ENCODE measurements at places on chromosomes 7 and 10.

- no peak for DNase-seq
Measured at GRCh38 chr10:133060466-133060865, 27.3 kb upstream of the ADGRA1 start.

- no peak for DNase-seq
Measured at GRCh38 chr7:41005374-41005901, 697.5 kb downstream of the INHBA start.

DNA sequence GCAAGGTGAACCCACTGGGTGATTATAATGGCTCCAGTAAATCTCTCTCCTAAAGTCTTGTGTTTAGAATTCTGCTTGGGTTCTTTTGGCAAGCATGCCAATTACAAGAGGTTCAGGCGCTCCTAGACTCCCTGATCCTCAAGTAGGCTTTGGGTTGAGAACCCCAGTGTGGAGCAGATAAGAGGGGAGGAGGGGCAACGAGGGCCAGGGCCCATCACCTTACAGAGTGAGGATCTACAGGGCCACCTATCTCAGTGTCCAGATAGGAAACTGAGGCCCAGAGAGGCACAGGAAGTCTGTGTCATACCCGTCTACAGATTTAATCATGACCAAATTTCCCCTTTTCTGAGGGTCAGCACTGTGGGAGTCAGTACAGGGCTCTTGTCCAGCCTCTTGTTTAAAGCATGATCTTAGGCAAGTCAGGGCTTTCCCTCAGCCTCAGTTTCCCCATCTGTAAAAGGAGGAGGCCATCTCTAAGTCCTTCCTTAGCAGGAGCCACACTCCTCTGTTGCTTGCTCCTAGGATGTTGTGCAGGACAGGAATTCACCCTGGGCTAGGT is 4.4 kb downstream of the TACR2 start:
- DNase-seq = no peak

GRCh38 chr7:70217571-70217970 is 619.3 kb downstream of the AUTS2 start:
- DNase-seq = no peak

DNA sequence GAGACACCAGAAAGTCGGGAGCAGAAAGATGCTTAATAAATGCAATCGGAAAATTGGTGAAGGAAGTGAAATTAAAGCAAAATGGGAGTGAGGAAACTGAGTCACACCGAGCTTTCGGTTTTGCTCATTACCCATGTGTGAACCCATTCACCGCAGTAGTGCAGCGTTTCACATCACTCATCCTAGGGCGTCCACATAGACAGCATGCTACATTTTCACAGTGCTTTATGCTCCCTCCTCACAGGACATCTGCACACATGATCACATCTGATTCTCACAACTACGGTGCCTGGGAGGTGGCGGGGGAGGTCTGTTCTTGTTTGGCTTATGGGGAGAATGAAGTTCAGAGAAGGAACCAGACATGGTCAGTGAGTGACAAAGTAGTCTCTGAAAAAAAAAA is 36.6 kb upstream of the ATP6V0A4 start:
- DNase-seq = no peak

GRCh38 chr10:74187237-74187636 is 36.2 kb downstream of the ADK start:
- DNase-seq = no peak

DNA sequence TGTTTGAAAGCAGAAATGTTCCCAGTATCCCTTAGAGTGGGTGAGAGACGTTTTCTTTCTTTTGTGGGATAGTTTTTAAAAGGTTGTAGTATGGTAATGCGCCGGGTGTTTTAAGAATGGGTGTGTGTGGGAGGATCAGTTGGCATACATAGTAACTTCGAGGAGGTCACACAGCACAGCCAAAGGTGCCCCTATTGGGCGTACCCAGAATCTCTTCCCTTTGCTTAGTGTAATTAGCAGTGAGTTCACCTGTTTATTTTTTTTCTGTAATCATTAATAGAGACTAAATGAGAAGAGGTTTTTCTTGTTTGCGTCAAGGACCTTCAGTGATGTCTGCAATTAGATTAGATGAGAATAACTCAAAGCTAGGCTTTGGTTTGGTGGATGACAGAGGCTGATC is 1.5 kb downstream of the PLEKHA8 start:
- DNase-seq = no peak

- no peak for DNase-seq
Measured at GRCh38 chr7:16071246-16071857, 350.0 kb downstream of the CRPPA start.

- no peak for DNase-seq
Measured at GRCh38 chr10:96967847-96968246, 135.7 kb downstream of the LCOR start.

DNA sequence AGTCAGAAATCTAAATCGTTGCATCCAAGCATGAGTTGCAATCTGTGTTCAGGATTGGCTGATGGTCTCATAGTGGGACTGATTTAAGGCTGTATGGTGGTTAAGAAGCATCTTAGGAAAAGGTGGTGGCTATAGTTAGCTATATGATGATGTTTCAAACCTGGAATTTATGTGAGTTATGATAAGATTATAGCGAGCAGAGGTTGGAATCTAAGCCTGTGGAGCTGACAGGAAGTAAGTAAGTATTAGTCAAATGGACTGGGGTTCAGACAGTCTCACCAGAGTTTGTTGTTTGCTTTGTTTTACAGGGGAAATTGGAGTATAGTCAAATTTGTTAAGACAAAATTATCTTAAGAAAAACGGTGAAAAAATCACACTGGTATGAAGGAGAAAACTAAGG is 56.7 kb downstream of the ANKRD7 start:
- no peak for DNase-seq

DNA sequence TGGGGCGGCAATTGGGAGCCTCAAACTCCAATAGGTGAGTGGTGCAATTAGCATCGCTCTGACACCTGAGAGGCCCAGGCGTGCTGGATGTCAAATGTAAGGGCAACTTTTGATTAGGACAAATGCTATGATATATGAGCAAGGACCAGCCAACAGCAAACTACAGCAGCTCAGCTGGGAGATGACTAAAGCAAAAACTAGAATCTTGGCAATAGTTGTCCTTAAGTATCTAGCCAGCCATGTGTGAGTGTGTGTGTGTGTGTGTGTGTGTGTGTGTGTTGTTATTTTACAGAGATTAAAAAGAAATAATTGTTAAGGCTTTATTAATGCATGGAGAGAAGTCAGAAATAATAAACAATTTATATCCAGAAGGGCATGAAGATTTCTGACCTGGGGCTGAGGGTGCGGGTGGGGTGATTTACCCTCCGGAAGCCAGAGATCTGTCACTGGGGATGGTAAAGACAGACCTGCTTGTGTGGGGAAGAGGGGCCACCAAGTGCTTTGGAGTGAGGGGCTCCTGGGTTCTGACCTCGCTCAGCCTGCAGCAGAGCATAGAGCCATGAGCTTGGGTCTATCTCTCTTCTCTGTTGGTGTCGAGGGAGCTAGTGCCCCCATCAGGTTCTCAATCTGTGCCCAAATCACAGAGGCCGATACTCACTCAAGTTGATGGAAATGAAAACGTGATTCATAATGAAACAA is 77.3 kb downstream of the EMX2 start:
- DNase-seq = no peak

- no peak for DNase-seq
Measured at GRCh38 chr7:122595885-122596284, 103.0 kb downstream of the RNF133 start.

- DNase-seq = no peak
Measured at GRCh38 chr7:20482071-20482470, 133.4 kb upstream of the ABCB5 start.

GRCh38 chr10:100912605-100913469 is at the start of gene SLF2:
Gene SLF2 (plus strand): TSS chr10:100912963. CDS start chr10:100913111, 148 bp downstream.
- DNase-seq = peak; percentile 90

GRCh38 chr10:119189811-119190282 is 11.2 kb upstream of the PRDX3 start:
- no peak for DNase-seq

DNA sequence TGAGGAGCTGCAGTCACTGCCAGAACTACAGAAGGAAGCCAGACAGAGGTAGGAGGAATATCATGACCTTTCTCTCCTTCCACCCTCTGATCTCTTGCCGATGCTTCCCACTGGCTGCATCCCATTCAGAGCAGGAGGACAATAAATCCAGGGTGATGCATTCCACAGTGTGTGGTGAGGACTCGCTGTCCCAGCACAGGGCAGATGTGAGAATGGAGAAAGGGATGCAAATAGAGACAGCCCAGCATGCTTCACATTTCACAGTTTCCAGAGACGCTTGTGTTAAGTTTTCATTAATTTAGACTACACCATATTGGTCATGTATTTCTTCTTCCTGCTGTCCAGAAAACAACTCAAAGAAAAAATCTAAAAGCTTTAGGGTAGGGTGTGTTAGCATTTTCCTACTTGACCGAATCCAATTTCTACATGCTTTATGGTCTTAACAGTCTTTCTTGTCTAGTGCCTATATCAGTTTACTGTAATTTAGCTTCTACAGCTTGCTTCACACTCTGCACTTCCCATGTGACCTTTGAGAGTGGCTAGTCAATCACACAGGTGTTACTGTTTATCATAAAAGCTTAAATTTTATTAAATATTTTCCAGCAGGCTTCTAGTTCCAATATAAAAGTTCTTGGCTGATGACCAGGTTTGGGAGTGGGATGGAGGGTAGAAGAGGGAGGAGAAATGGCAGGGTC is 155.6 kb downstream of the RAPGEF5 start:
- DNase-seq = no peak

GRCh38 chr7:94423863-94424735 is 29.4 kb downstream of the COL1A2 start:
- DNase-seq = no peak

- DNase-seq = no peak
Measured at GRCh38 chr10:106044503-106044902, 1120.0 kb downstream of the SORCS1 start.

- no peak for DNase-seq
Measured at GRCh38 chr10:109456566-109457301, 466.6 kb downstream of the XPNPEP1 start.

DNA sequence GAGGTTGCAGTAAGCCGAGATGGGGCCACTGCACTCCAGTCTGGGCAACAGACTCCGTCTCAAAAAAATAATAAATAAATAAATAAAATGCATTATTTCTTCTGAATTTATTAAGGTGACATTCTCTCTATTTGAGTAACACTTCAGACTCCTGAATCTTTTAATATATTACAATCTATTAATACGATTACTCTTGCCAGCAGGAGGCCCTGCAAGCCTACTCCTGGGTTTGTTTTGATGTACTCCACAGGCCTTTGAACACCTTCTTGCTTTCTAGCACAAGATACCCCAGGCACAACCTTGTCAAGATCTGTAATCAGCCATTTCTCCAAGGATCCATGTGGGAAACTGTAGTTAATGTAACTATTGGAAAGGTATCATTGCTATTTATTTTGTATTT is 63.5 kb downstream of the COBL start:
- DNase-seq = no peak

DNA sequence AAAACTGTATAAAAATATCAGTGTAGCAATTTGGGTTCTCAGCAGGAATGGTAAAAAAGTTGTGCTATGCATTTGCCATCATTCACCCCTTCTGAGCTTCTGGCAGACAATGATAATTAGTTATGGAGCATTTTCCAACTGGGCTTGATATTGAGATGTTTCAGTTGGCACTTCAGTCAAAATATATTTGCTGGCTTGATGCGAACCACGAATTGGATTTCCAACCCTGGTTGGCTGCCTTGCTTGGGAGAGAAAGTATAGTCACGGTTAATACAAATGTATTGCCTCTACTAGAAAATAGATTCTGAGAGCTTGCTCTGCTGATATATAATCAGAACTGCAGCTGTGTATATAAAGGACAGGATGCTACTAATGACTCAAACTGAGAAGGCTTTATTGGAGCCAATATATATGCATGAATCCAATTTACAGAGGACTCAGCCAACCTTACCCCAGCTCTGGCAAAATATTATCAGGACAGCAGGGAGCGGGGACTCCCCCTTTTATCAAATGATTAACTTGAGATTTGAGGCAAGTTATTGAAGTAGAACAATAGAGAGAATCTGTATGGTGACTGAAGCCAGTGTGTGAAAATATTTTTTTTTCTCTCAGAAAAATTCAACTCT is 219.8 kb upstream of the SMIM30 start:
- DNase-seq = no peak

- DNase-seq = no peak
Measured at GRCh38 chr7:87202705-87203104, 16.8 kb downstream of the TMEM243 start.

- DNase-seq = no peak
Measured at GRCh38 chr7:24378871-24379616, 95.1 kb downstream of the NPY start.

GRCh38 chr10:132257271-132257670 is 50.5 kb downstream of the STK32C start:
- no peak for DNase-seq

DNA sequence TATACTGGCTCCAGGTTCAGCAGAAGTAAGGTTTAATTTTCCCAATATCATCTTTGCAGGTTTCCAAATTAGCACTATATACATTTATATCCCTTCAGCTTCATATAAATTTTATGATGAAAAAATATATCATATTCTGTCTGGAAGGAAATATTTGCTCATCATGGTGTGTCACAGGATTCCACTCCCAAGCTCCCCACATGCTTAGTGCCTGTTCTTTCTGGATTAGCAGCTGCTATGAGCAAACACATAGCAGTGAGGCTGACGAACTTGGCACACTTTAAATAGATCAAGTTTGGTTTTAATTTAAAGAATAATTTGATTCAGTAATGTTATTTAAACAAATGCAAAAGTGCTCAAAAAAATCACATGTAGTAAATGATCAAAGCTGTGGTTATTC is 251.9 kb downstream of the AGMO start:
- no peak for DNase-seq

DNA sequence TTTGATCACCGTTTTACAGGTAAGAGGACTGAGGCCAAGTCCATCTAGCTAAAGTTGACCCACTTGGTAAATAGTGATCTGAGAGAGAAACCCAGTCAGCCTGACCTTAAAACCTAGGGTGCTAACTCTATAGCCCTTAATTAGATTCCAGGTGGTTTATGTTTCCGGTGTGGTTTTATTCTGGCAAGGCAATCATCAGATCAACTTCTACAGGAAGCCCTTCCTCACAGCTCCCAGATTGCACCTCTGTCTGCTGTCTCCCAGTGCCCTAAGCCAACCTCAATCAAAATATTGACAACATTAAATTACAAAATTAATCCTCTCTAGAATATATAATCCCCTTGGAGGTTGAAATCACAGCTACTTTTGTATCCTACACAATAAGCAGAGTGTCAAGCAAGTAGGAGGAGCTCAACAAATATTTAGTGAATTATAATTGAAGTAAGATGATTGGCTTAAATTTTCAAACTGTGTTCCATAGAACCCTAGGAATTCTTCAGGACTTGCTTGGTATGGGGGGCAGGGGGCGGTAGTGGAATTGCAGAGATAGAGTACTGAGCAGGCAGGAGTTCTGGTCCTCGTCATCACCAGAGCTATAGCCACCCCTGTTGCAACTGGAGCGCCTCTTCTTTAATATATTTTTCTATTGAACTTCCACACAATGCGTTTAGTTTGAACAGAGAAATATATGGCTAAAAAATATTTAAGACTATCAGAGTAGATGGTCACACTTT is 692.8 kb upstream of the LRRN3 start:
- no peak for DNase-seq

GRCh38 chr7:142808461-142808801 is 37.7 kb downstream of the PRSS2 start:
- DNase-seq = no peak
